ENCODE measurements at places on chromosomes 2 and 18. TPM values are rescaled to one million over a fixed set of nuclear protein-coding genes. Genes with fewer than 3 reads are reported as not detected.

UPP2 gene
- polyA plus RNA-seq, result not detected

- DNase-seq, result no peak
These were observed 10.9 kb upstream of the GULP1 start for GRCh38 chr2:188280811-188281222.

GREB1 gene
- polyA plus RNA-seq, result 0.35 TPM

DNA sequence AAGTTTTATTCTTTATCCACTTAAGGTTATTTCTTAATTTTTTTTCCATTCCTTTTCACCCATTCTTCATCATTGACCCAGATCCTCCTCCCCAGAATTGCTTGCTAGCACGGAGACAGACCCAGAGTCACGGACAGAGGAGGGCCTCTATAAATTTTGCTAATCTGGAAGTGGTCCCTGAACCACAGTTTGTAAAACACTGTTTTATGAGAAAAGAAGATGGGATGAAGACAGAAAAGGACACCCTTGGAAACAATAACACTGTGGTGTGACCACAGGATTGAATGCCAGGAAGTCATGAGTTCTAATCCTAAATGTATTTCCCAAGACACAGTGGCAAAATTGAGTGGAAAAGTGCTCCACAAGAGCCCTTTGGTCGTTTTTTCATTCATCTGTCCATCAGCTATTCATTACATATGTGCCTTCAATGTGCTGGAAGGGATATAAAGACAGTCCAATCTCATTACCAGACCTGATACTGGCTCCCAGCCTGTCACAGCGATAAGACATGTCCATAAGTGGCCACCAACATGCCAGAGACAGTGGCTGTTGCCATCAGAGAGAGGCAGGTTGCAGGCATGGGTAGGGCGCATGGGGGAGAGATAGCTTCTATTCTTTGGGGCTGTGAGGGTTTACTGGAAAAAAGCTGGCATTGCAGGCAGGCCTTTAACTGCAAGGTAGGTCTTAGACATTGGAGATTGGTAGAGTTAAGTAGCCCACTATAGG is 175.2 kb upstream of the ALPP start:
- DNase-seq, result no peak

DNA sequence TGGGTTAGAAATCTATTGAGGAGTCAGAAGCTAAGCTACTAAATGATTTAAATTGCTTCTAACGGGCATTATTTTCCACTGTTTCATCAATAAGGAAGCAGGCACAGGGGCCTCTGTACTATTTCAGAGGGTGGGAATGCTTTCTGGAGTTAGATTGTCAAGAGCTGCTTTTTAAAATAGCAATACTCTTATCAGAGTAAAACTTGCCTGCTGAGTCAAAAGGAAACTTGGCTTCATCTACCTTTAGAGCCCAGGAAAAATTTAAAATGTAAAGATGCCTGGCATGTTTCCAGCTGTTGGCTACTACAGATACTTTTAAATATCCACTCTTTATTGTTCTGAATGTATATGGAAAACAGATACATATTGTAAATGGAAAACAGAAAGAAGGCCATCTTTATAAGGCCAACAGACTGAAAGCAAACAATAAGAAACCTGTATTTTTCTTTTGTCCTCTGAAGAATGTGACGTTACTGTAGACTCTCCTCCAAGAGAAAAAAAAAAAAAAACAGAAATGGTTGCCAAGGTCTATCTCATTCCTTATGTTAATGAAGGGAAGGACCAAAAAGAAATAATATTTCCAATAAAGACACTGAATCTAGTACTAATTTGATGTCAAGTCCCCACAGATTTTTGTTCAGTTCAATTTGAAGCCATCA is 79.1 kb downstream of the FIGN start:
- no peak for DNase-seq

GRCh38 chr2:213411582-213412289 is 127.5 kb downstream of the SPAG16 start:
- DNase-seq, result no peak

DNA sequence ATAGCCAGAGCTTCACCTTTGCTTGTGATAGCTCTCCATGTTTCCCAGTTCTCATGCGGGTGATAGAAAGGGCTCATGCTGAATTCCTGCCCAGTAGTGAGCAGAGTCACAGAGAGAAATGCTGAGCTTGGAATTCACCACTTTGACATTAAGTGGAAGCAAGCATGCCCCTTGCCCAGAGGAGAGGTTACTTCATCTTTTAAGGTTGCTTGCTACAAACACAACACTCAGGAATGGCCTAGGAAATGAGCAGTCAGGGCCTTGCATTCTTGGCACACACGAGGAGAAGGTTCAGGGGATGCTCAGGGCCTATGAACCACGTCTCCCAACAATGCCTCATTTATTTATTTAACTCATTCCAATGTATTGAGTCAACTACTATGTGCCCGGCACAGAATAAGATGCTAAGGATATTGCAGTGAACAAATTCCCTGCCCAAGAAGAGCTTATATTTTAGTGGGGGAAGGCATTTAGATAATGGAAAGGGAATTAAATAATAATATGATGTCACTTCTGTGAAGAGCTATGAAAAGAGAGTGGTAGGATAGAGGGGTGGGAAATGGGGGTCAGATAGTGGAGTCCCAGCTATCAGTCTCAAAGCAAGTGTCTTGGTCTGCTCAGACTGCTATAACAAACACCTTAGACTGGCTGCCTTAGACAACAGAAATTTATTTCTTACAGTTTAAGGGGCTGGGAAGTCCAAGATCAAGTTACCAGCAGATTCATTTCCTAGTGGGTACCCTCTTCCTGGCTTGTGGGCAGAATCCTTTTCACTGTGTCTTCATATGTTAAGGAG is 42.1 kb downstream of the DDX18 start:
- DNase-seq, result no peak

DNA sequence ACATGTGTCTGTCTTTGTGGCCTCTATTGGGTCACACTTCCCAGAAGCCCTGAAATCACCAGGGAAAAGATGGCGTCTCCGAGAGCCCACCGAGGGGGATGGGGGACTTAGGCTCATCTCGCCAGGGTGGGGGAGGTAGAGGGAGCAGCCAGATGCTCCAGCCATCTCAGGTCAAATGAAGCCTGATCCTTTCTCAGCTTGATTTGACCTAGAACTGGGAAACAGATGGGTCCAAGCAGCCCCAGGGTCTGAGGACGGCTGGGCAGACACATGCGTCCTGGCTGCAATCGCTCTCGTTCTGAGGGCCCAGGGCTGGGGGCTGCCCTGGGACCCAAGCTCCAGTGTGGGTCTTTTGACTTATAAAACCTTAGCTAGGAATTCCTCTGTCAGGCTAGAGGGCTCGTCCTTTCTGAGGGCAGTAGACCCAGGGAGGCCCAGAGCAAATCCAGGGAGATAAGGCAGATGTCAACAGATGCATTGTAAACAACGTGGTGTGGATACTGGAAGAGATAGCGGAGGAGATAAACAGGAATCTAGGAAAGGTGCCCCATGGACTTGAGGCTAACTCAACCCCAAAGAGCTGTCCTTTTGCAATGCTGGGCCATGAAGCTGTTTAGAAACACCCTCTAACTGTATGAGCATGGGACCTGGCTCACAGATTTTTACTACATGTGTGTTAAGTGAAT is 127.7 kb downstream of the MYCN start:
- DNase-seq, result no peak

CYRIA gene
- polyA plus RNA-seq, result 9.8 TPM

DNA sequence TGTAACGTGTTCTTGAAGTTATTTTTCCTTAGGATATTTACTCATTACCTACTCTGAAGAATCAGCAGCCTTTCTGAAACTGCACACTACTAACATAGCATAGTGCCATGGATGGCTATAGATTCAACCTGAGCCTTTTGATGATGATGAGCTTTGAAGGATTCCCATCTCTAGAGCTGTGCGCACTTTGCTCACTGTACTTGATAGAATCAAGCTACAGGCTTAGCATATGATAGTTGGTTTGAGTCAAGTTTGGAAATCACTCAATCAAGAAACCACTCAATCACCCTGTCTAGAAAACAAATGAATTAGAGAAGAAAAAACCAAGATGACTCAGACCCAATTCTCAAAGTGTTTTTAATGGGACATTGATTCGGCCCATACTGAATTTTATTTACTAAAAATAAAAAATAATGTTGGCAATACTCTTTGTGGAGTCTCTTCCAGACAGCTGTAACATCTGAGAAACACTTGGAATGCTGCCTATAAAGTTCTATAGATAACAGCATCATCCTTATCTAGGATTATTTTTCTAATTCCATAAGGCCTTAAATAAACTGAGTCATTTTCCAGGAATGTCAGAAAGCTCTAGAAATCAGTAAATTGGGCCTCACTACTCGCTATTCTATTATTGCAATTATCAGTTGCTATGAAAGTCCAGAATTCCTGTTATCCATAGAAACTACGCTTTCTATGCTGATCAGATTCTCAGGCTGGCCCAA is 259.0 kb upstream of the ERBB4 start:
- DNase-seq, result no peak

DNA sequence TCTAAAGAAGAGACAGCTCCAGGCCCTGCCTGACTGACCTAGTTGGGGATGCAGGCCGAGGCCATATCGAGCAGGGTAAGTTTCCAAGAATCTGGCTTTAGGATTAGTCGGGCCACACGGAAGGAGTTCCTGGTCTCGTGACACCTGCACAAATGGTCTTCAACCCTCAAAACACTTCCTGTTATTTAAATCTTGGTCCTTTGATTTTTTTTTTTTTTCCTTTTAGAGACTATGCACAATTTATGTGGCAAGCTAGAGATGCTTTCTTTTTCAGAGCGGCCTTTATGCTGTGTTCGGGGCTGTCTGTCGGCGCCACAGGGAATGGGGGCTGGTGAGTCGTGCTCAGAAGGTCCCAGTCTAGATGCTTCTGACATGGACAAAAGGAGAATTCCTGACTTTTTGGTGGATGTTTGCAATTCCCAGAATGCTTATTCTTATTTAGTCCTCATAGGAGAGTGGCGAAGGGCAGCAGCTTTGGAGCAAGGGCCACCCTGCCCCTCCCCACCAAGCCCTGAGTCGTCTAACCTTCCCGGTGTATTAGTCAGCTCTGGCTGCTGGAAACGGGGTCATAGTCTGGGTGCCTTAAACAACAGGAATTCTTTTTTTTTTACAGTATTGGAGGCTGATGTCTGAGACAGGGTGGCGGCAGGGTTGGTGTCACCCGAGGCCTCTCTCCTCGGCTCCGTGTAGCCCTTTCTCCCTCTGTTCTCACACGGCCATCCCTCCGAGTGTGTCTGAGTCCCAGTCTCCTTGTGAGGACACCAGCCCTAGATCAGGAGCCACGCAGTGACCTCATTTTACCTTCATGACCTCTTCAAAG is 27.4 kb downstream of the HPCAL1 start:
- DNase-seq, result no peak

- DNase-seq, result no peak
These were observed 112.5 kb downstream of the FAM210A start for GRCh38 chr18:13613591-13614501.

Data from GM12878 (cell line).